Colonic mucosa (tissue), 4 donors: ENCODE measurements at places on chromosomes 13 and 19.
A peak's percentile ranks its signal among the peaks of the same experiment; 100 is the strongest.

DNA sequence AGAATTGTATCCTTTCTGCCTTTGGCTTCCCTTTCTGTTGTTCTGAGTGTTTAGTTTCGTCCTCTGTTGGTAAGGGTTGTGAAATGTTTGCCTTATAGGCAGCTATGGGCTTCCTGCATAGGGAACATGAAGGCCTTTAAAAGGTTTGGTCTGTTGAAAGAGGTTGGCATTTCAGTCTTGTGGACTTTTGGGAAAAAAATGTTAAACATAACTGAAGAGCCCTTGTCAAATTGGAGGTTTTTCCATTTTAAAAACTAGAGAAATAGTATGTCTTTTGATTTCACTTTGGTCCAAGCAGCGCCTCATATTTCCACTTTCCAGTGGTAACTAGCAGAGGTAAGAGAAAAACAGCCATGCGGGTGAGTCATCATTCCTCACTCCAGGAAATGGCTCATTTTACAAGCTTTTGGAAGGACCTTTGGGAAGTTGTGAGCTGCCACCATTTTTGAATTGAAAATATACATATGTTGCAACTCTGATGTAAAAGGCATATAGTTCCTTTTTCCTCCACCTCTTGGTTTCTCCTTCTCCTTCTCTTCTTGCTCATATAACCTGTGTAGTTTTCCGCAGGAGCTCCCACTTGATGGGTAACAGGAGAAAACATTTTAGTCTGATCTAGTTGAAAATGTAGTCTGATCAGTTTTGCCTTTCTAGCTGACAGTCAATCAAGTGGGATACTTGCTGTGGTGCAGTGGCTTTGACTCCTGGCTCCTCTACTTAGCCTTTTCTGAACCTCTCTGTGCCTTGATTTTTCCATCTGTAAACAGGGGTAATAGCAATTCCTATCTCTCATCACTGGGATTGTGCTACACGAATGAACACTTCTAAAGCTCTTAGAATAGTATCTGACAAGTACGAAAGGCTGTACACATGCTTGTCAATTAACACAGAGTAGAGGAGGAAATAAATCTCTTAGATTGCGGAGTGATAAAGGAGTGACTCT is 23.0 kb downstream of the GPC6 start:
- no peak for DNase-seq

DNA sequence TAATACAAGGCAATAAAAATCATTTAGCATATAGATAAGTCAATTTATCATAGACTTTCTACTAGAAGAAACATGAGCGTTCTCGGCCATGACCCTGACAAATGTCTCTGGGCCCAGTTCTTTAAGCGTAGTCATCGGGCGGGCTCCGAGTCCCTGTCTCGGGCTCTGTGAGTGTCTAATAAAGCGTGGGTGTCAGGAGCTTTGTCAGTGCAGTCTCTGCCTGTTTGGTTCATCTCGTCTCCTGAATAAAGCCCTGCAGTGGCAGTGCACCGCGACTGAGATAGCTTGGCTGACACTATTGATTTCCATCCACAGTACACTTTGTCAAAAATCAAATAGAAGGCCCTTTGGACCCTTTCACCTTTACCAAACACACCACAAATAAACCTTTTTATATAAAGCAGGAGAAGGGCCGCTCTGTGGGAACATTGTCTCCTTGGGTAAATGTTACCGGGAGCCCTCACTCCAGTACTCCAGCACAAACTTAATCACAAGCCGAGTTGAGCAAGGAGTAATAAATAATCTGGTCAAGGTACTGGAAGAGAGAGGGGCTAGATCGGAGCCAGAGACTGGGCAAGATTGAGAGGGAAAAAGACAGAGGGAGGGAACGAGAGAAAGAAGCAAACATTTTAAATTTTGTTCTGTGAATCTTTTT is 368.2 kb upstream of the TSHZ3 start:
- DNase-seq, result no peak

GRCh38 chr19:13881251-13881691 is 4.3 kb downstream of the NANOS3 start:
- peak; percentile 37 for DNase-seq

GRCh38 chr19:31266731-31267130 is 82.5 kb downstream of the TSHZ3 start:
- DNase-seq, result no peak

GRCh38 chr19:3852614-3853254 is 16.1 kb downstream of the ZFR2 start:
- DNase-seq, result peak; percentile 41

- DNase-seq, result no peak
These were observed 138.8 kb downstream of the RGCC start for GRCh38 chr13:41596190-41596589.

GRCh38 chr19:50974702-50975556 is 5.5 kb upstream of the KLK6 start:
- no peak for DNase-seq

DNA sequence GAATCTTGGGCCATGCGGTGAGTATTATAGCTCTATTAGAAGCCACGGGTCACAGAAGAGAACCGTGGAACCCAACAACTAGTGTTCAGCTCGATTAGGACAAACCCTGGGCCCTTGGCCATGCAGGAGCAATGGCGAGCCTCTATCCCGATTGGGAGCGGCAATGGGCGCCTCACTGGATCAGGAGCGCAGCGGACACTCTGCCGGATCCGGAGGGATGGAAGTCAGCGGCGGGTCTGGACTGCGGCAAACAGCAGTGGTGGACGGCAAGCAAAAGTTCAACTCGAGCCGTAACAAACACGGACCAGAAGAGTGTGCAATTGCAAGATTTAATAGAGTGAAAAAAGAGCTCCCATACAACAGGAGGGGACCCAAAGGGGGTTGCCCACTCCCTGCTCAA is 1481.9 kb downstream of the PCDH9 start:
- no peak for DNase-seq

GRCh38 chr13:72293206-72293605 is 426.2 kb upstream of the DACH1 start:
- DNase-seq, result no peak

- DNase-seq, result no peak
These were observed 1.3 kb downstream of the PMIS2 start for GRCh38 chr19:35587321-35587720.

GRCh38 chr19:2997720-2998119 is 20.4 kb downstream of the TLE6 start:
- DNase-seq, result no peak

DNA sequence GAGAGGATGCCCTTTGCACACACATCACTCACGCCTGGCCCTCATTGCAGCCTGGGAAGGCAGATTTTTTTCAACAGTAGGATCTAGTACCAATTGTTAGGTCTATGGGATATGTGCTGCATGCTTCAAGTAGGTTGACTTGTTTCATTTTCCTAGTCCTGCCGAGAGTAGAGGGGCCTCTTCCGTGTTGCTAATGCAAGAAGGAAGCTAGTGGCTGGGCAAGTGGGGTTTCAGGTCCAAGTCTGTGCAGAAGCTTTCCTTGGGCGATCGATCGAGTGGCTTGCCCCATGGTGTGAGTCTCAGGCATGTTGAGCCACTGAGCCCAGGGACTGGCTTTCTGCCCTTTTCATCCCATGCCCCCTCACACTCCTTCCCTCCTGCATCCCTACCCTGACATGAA is 13.7 kb downstream of the ILF3 start:
- no peak for DNase-seq
